ENCODE measurements at places on chromosomes 12 and 14.
A peak's percentile ranks its signal among the peaks of the same experiment; 100 is the strongest.

DNA sequence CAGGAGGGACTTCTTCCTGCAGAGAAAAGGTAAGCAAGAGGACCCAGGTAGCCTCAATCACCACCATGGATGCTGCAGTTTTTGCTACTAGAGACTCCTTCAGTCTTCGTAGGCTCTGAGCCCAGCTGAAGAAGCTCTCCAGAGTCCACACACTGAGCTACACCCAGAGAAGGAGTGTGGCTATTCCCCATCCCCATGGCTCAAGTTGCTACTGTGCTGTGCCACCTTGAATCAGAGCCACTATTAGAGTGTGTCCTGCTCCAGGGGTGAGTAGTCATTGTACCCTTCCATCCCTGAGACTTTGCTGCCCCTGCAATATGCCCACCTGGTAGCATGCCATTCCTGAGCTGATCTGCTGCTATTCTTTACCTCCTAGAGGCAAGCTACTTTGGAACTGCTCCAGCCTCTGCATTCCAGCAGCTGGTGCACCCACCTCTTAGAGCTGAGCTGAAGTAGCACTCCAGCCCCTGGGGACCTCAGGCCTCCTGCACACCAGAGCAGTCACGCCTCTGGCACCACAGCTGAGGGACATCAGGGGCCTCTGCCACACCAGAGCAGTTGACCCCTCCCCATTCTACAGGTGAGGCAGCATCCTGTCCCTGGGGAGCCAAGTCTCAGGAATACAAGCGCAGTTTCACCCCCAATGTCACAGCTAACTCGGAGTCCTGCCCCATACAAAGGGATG is 213.0 kb downstream of the TRHDE start:
- no peak for DNase-seq

- DNase-seq: peak; percentile 25
These were observed 138.0 kb downstream of the ASCL4 start for GRCh38 chr12:107912421-107913004.

DNA sequence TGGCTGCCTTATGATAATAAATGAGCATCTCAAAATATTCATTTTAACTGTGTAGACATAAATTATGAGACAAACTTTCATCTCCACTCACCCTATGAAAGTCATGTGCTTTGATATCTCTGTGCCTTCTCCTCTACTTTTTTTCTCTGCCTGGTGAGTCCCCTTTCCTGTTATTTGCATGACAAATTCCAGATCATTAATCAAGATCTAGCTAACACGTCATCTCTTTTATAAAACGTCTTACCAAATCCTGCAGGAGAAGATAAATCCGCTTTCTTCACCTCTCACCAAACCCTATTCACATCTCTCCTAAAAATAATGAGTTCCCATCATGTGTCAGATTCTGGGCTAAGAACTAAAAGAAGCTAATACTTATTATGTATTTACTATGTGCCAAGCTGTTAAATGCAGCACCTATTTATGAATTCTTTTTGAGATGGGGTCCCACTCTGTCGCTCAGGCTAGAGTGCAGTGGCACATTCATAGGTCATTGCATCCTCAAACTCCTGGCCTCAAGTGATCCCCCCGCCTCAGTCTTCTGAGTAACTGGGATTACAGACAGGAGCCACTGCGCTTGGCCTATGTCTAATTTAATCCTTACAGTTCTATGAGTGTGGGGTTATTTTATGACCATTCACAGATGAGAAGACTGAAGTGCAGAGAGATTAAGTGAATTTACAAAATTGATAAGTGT is 26.7 kb downstream of the SPX start:
- DNase-seq: no peak

GRCh38 chr14:49497725-49498348 is 88.3 kb downstream of the RPS29 start:
- peak; percentile 81 for DNase-seq

- DNase-seq: peak; percentile 93
These were observed 130.9 kb upstream of the PLEKHA5 start for GRCh38 chr12:18998343-18999261.

DNA sequence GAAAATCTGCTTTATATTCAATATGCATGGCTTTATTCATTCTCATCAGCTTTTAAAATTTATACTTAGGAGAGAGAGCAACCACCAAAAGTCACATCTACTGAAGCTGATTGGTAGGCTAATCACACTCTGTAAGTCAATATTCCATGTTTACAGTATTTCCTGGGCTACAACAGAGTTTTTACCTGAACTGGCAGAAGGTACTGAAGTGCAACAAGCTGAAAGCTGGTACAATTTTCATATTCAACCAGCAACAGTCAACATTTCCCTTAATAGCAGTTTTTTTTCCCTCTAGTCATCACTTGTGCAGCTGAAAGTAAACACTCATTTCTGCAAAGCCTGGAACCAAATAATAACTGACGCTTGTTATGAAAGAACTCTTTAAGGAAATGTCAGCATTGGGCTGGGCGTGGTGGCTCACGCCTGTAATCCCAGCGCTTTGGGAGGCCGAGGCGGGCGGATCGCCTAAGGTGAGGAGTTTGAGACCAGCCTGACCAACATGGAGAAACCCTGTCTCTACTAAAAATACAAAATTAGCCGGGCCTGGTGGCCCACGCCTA is 12.9 kb downstream of the BRAP start:
- no peak for DNase-seq
